ENCODE measurements at places on chromosomes 13 and 19.

- no peak for DNase-seq
These were observed 7.1 kb downstream of the TEKTIP1 start for GRCh38 chr19:3546119-3546518.

GRCh38 chr13:26623125-26623524 lies 65.6 kb downstream of the WASF3 start:
- DNase-seq, result no peak

GRCh38 chr13:46149272-46150133 lies 32.5 kb downstream of the LCP1 start:
- no peak for DNase-seq

- DNase-seq, result no peak
These were observed 732 bp upstream of the MAP1S start for GRCh38 chr19:17718550-17718946.

DNA sequence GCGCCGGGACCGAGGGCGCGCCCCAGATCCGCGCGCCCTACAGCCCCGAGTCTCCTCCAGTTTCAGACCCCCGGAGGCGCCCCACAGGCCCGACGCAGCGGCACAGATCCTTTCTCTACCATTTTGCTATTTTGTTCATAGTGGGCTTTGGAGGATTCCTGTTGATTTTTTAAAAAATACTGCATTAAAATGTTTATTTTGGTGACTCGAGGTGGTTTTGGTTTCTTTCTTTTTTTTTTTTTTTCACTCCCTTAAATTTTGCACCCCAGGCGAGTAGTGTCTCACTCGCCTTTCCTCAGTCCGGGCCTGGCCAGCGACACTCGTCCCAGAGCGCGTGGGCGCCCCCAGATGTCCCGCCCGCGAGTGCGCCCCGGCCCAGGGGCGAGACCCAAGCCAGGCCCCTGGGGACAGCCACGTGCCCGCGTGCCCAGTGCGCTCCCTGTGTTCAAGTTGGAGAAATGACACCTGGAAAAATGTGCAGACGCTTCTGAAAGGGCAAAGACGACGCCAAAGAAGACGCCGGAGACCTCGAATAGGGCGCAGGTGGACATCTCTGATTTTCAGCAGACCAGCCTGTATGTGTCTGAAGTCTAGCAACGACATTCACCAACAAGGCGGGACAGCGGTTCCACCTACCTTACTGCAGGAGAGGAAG lies 471 bp upstream of the INSR start:
- peak; percentile 57 for DNase-seq

GRCh38 chr19:54201980-54202379 lies 1.3 kb downstream of the RPS9 start:
- no peak for DNase-seq

GRCh38 chr13:29319451-29319850 lies 276.0 kb downstream of the SLC7A1 start:
- no peak for DNase-seq

All from activated CD4-positive, alpha-beta T cell treated with anti-CD3 and anti-CD28 coated beads, Interleukin-2, amount 10 ng/mL, durations not matched to agents 24 days and 14 days (primary cell).